ENCODE measurements at places on chromosomes 7 and 10.

DNA sequence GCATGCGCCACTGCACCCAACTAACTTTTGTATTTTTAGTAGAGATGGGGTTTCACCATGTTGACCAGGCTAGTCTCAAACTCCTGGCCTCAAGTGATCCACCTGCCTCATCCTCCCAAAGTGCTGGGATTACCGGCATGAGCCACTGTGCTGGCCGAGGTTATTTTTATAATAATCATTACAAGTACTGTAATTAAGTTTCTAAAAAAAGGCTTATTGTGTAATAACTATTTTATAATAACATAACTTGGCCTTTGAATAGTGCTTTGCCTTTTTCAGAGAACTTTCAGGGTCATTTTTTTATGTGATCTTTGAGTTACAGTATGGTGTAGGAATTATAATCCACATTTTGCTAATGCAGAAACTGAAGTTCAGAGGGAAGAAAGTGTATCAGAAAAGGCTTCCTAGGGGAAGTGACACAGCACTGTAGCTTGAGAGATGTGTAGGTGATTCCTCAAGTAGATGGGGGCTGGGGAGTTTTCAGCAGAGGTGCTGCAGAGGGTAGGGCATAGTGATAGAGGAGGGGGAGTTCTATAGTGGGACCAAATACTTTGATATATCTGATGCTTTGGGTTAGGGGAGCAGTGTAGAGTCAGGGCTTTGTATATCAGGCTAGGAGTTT is 9.2 kb upstream of the SYPL1 start:
- DNase-seq: no peak

DNA sequence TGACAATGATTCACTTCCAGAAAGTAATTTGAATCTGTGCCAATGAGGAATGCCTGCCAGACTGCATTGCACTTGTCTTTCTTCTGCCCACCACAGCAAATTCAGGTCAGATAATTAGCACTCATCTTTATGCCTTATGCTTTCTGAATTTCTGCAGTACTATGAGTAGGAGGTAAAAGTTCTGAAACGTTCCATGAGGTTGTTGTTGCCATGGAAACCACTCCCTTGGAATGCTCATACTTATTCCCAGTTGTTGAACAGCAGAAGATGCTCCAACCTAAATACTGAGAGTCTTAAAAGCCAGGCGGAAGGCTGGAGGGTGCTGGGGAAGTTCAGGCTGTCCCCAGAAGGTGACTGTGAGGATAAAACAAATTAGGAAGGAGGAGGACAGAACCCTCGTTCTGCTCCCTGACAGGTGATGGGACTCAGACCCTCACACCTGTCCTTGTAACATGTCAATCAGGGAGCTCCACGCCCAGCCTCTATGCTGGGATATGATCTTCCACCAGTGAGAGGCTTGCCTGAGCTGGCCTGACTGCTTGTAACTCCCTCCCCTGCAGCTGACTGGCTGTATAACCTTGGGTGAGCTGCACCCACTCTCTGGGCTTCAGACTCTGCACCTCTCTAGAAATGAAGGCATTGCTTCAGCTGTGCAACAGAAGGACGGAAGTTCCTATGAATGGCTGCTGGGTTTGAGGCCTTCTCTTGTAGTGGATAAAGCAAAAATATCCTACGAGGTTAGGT is 554.3 kb upstream of the MGMT start:
- no peak for DNase-seq

- DNase-seq: no peak
These were observed 1.3 kb downstream of the TSPAN13 start for GRCh38 chr7:16754856-16755317.

DNA sequence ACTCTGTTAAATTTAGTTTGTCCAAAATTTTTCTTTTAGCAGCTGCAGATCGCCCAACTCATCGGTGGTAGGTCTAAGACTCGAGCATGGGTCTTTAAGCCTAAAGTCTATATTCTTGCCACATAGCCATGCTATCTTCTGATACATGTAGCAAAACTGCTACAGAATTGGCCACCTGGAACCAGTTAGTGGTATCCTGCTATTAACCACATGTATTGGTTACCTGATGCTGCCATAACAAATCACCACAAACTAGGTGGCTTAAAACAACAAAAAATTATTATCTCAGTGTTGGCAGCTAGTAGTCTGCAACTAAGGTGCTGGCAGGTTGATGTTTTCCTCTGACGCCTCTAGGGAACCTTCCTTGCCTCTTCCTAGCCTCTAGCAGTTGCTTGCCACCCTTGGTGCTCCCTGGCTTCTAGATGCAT is 96.7 kb upstream of the PIK3CG start:
- no peak for DNase-seq

GRCh38 chr7:38438970-38439369 is 165.5 kb upstream of the TARP start:
- DNase-seq: no peak

- DNase-seq: no peak
These were observed 169.3 kb downstream of the FAM107B start for GRCh38 chr10:14605231-14605925.

DNA sequence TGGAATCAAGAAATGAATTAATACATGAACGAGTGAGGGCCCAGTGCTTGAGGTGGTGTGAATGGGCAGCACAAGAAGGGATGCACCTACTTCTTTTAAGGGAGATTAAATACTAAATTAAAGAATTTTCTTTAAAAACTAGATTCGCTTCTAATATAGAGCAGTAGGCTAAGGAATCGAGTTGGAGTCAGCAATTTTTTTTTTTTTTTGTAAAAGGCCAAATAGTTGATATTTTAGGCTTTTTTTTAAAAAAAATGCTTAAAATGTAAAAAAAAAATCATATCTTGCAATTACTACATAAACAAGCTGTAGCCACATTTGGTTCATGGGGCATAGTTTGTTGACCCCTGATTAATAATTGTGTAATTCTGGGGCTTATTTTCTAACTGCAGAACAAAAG is 31.9 kb downstream of the A1CF start:
- no peak for DNase-seq

- DNase-seq: no peak
These were observed 37.8 kb downstream of the RSU1 start for GRCh38 chr10:16779384-16779915.

- no peak for DNase-seq
These were observed 49.5 kb downstream of the GNAI1 start for GRCh38 chr7:80183900-80184685.

GRCh38 chr7:1947586-1948217 is 277.6 kb downstream of the ELFN1 start:
- DNase-seq: no peak

DNA sequence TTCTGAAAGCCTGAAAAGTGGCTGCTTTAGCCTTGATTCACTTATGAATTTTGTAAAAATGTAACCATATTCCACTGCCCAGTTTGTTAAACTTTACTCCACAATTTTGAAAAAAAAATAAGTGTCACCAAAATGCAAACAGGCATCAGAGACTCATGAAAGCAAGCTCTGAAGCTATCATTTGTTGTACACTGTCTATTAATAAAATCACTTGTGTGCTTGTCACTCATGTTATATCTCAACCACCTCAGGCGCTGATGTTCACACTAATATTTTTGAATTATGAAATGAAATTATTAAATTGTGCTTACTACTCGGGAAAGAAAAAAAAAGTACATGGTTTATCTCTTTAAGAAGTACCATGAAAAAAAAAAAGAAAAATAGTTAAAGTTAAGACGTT is 34.5 kb upstream of the DKK1 start:
- no peak for DNase-seq

DNA sequence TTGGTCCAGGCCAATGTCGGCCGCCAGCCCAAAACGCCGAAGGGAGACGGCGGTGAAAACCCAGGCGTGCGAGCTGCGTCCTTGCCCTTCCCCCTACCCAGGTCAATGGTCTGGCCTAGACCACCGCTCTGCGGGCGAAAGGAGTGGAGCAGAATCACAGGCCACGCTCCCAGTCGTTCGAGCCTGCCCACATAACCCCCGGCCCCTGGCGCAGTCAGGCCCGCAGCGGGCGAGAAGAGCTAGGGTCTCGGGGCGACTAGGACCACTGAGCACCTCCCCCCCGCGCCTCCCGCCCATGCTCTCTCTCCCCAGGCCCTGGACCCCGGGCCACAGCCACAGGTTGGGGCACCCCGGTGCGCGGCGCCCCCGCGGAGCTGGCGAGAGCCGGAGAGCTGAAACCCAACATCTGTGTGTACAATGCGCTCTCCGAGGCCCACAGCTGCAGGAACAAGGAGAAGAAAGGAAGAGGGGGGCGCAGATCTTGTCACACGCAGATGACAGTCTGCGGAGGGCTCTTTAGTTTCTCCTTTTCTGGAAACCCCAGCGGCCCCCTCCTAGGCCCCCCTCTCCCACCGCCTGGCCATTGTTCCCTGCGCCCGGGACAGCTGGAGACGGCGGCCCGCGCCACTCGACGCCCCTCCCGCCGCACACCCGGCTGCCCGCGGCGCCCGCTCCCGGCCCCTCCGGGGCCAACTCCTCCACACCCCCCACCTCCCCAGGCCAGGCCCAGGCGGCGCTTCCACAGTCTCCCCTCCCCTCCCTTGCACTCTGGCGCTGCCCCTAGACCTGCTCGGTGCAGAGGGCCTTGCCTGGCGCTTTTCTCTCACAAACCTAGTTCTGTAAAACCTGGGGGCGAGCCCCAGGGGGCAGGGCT is 355.0 kb downstream of the DNAJB6 start:
- DNase-seq: no peak

GRCh38 chr10:124572751-124573150 is 111.1 kb downstream of the LHPP start:
- no peak for DNase-seq

DNA sequence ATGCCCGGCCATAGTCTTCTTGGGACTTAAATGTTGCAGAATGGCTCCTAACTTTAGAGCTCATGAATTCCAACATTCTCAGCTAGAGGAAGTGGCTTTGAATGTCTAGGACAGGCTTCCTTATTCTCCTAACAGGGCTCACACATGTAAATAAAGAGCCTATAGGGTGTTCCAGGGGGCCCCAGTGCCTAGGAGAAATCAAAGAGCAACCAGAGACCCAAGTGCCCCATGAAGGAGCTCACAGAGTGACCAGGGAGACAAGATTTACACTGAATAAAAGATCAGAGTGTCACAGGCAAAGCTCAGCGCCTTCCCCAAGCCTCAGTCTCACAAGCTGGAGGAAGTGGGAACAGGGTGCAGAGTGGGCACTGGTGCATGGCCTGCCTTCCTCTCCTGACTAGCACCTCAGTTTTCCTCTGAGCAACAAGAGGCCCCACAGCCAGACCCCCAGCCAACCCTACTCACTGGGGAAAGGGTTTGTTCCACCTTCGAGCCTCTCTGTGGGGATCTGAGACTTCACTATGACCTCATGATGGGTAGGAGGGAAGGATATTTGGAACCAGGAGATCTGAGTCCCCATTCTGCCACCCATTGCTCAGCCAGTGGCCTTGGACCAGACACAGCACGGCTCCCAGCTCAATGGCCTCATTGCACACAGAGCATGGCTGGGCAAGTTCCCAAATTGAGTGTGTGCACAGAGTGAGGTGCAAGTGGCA is 16.0 kb downstream of the TMEM273 start:
- DNase-seq: no peak

DNA sequence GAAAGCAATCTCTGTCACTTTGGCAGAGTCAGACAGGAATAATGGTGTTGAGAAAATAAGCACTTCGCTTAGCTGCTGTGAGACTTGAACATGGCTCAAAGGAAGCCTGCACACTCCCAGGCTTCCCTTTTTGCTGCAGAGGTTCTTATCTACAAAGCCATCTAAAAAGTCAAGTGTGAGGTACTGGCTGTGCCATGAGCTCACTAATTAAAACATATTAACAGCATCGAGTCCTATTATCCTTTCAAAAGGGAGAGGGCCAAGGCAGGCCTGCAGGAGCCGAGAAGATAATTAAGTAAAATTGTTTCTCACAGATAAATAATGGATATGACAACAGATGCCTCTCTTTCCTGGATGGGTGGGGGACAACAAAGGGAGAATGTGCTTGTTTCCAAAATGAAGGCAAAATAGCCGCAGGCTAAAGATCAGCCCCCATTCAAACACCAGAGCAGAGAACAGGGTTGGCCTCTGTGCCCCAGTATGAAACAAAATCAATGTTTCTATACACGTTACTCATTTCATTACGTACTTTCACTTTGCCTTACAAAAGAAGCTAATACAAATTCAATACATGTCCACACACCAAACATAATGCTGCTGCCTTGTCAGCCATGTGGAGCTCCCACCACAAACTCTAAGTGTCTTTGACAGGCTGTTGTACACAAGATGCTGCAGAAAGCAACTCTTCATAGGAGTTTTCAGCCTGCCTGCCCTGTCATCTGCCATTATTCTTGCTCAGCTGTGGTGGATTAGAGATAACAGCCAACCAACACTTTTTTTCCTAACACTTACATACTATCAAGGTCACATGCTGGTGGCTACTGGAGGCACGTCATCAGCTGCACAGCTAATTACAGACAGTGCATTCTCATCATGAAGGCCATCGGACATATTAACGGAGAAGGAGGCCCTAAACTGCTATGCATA is 55.3 kb downstream of the ELAPOR2 start:
- DNase-seq: no peak

DNA sequence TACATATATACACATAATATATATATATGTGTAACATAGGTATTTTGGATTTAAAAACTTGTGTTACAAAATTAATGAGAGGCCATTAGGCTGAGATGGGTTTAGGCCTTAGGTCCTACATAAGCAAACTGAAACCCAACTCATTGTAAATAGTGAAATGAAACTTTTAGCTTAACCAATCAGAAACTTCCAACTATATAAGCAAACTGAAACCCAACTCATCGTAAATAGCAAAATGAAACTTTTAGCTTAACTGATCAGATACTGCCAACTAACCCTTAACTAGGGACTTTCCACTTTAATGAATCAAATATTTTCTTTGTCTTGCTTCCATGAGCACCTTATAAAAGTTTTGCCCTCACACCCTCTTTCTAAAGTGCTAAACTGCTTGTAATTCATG is 17.3 kb upstream of the SAMD9L start:
- no peak for DNase-seq

- no peak for DNase-seq
These were observed 154.8 kb downstream of the DNAJB9 start for GRCh38 chr7:108724251-108725100.

- DNase-seq: no peak
These were observed 45.6 kb downstream of the FOXL3 start for GRCh38 chr7:335358-336148.

GRCh38 chr7:97006055-97006815 is 882 bp downstream of the DLX6 start:
- DNase-seq: no peak

- DNase-seq: no peak
These were observed 408.1 kb downstream of the AUTS2 start for GRCh38 chr7:70006261-70006920.

DNA sequence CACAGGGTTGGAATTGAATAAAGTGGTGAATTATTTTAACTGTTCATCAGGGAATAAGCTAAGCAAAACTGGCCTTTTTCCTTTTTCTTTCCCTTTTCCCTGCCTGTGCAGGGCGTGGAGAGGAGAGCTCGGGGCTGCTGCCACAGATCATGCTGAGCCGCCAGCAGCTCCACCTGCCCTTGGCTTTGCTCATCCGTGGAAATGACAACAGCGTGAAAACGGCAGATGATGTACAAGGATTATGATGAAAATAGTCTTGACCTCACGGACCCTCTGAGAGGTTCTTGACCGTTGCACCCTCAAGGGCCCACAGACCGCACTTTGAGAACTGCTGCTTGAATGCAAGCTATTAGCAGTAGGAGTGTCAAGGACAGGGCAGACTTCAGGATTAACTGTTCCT is 10.6 kb downstream of the PPP2R2D start:
- DNase-seq: no peak

Data from stimulated activated CD8-positive, alpha-beta memory T cell treated with anti-CD3 and anti-CD28 coated beads, Interleukin-2, amount 100 ng/mL, for 1 hour (primary cell).